Kasumi-1 (cell line): ENCODE measurements at places on chromosomes 6 and 20.

DNA sequence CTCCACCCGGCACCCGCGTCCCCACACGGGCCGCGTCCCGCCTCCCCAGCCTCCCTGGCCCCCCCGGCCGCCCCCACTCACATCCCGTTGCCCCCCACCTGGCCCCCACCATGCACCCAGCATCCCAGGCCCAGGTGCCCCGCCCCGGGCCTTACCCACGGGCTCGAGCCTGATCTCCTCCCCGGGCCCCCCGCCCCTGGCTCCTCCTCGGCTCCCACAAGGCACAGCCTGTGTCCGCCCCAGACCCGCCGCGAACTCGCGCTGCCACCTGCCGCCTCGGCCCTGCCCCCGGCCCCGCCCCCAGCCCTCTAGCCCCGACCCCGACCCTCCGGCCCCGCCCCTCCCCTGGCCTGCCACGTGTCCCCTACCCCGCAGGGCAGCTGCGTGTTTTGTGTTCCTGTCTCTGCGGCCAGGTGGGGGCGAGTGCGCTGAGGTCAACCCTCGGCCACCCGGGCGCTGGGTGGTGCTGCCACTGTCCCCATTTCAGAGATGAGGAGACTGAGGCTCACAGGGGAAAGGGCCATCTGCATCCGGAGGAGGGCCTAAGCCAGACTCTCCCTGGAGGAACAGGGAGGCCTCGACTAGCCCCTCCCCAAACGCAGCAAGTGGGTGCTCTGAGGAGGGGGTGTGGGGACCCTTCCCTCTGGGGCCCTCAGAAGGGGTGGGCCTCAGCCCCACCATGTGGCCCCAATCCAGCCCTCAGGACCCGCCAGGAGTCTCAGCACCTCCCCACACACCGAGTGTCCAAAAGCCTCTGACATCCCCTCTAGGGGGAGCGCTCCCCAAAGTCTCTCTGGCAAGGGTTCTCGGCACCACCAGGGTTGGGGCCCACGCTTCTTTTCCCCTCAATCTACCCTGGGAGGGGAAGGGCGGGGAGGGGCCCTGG, 99.8 kb downstream of the TAF4 start:
- DNase-seq: no peak

GRCh38 chr6:145373826-145374225, 361.5 kb downstream of the EPM2A start:
- no peak for DNase-seq

DNA sequence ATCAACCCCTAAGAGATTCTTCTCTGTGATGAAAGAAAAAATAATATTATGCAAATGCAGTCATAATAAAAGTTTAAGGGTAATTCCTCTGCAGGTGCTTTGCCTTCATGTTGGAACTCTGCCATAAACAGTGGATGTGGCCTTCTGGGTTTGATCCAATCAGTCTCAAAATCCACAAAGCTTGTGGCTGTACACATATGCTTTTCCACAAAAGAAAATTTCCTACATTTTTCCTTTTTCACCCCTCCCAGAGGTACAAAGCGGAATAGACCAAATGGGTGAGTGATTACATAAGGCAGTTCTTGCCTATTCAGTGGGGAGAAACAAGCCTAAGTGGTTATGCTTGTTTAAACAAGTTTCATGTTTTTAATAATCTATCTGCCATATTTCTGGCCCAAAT, 16.7 kb downstream of the CALHM5 start:
- DNase-seq: no peak

GRCh38 chr20:1949347-1950100, 44.3 kb downstream of the PDYN start:
- DNase-seq: no peak

GRCh38 chr6:45584127-45584526, 206.4 kb upstream of the SUPT3H start:
- DNase-seq: no peak

GRCh38 chr6:147268254-147268653, 64.0 kb downstream of the STXBP5 start:
- DNase-seq: no peak

GRCh38 chr6:2534406-2535042, 216.2 kb downstream of the MYLK4 start:
- DNase-seq: peak; percentile 57

DNA sequence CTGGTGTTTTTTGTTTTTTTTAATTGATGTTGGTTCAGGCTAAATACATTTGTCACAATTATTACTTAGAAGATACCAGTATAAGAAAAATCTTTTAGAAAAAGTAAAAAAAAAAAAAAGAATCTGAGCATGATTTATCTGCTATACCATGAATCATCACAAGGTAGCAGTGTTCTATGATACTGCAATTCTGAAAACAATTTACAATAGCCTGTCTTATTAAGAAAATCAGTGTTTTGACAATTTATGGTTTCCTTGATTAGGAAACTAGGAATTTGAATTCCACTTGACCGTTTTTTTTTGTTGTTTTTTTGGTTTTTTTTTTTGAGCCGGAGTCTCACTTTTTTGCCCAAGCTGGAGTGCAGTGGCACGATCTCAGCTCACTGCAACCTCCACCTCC, 9.3 kb upstream of the MAK start:
- peak; percentile 15 for DNase-seq

DNA sequence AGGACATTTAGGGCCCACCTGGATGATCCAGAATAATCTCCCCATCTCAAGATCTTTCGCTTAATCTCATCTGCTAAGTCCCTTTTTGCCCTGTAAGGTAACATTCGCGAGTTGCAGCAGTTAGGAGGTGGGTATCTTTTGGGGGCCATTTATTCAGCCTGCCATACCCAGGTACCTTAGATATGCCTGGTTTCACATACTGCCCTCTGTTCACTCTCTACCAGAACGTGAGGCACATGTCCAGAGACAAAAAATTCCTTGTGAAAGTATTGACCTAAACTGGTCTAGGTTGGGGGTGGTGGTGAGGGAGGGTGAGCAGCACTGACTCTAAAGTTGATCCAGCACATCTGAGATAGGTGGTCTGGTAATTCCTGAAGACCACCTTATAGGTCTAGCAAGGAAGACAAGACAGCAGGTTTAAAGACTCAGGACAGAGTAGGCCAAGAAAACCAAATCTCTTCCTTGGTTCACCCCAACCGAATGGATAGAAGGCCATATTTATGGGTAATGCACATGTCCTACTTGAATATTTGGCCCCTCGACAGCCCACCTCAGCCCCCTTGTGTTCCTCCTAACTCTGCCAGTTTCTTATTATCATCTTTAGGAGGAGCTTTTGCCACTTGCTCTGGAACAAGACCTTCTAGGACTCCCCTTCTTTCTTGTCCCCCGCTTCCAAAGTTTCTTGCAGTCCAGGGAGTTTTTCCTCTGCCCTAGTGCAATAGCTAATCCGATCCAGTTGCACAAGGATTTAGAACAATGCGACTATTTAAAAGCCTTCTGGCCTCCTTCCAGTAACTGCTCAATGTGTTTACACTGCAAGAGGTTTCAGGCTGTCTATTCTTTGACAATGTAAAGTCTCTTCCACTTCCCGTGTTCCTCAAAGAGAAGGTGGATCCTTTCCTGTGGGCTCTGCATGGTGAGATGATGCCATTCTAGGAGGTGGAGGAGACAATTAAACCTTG, 213.0 kb upstream of the LAMP5 start:
- no peak for DNase-seq

GRCh38 chr6:36920049-36920448, 34.3 kb downstream of the C6orf89 start:
- DNase-seq: no peak

GRCh38 chr20:1150218-1150617, 31.8 kb downstream of the PSMF1 start:
- DNase-seq: no peak

- no peak for DNase-seq
These were observed 8.9 kb downstream of the GLP1R start for GRCh38 chr6:39057251-39058155.

DNA sequence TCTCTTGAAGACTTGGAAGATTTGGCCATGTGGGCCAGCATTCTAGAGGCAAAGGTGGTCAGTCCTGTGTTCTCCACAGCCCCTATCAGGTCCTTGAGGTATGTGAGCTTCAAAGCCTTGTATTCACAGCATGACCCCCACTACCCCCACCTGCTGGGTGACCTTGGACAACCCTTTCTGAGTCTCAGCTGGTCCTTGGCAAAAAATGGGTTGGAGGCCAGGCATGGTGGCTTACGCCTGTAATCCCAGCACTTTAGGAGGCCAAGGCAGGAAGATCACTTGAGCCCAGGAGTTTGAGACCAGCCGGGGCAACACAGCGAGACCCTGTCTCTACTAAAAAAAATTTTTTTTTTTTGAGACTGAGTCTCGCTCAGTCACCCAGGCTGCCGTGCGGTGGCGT, 42.6 kb downstream of the UBE2V1 start:
- DNase-seq: no peak

GRCh38 chr20:43528258-43528875, 20.9 kb downstream of the L3MBTL1 start:
- no peak for DNase-seq

DNA sequence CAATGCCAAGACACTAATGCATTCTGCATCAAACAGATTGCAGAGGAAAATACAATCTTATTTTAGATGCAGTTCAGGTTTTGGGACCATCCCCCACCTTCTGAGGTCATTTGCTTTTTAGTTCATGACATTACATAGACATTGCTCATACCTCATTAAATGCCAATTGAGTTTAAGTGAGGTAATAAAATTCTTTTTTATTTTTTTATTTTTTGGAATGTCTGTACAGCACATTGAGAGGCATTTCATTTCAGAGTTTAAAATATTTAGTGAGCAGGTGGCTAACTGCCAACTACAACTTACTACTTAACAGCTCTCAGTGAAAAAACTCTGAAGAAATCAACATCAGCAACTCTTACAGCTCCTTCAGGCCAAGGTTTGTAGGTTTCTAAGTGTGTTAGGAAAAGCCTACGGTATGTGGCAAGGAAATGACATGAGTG, 482.2 kb upstream of the RNF217 start:
- no peak for DNase-seq

DNA sequence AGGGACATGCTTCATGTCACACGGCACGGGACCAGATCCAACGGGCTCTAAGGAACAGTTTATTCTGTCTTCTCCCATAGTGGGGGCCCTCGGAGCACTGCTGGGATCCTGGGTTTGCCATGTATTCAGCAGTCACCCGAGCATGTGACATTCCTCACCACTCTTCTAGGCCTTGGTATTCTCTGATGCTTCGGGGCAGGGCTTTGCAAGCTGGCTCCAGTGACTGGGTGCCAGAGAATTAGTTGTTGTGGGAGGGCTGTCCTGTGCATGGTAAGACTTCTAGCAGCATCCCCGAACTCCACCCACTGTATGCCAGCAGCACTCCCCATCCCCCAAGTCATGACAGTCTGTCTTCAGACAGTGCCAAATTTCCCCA, 5.4 kb downstream of the CCN5 start:
- no peak for DNase-seq

GRCh38 chr6:15473174-15473573, 189.7 kb downstream of the DTNBP1 start:
- no peak for DNase-seq

DNA sequence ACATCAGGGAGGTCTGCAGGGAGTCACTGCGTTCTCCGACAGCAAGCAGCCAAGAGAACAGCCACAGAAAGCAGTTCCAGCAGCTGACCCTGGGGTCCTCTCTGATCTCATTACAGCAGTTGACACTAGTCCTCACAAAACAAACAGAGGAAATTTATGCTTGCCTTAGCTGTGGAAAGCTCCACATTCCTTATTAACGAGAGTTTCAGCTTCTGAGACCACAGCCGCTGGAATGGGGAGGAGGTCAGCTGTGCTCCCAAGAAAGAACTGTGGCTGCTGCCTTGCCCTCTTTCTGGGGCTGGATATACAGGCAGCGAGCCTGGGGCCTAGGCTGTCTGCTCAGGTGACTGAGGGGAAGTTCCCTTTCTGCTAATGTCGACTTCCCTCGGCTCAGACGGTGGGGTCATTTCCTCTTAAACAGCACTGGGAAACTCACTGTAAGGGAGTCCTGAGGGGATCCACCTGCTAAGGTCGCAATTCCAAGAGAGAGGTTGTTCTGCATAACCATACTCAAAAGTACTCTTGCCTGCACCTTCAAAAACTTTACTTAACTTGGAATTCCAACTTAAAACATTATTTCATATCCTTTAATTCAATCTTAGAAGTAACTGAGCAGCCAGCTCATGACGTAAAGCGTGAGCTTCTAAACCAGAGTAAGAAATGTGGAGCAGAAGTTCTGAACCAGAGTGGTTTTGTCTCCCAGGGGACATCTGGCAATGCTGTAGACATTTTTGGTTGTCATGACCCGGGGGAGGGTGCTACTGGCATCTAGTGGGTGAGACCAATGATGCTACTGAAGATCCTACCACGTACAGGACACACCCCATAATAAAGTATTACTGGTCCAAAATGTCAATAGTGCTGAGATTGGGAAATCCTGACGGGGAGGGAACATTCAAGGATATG, 80.3 kb downstream of the BACH2 start:
- peak; percentile 21 for DNase-seq

DNA sequence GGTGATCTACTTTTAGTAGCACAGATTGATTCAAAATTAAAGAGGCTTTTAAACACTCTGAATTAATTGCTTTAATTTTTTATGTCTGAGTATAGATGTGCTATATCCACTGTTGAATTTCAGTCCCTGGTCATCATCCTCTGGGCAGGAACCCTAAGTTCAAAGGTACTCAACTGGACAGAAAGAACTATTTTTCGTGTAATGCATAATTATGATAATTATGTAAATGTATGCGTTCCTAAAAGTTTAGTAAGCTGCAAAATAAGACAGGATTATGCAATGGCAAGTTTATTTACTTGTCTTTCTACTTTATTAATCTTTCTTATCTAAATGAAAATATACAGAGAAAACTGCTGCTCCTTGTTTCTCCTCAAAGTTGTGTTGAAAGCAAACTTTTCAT, 690.1 kb upstream of the MAN1A1 start:
- DNase-seq: no peak
